Tibial artery (tissue), 4 donors: ENCODE measurements at places on chromosomes 12 and 14.
A peak's percentile ranks its signal among the peaks of the same experiment; 100 is the strongest.

DNA sequence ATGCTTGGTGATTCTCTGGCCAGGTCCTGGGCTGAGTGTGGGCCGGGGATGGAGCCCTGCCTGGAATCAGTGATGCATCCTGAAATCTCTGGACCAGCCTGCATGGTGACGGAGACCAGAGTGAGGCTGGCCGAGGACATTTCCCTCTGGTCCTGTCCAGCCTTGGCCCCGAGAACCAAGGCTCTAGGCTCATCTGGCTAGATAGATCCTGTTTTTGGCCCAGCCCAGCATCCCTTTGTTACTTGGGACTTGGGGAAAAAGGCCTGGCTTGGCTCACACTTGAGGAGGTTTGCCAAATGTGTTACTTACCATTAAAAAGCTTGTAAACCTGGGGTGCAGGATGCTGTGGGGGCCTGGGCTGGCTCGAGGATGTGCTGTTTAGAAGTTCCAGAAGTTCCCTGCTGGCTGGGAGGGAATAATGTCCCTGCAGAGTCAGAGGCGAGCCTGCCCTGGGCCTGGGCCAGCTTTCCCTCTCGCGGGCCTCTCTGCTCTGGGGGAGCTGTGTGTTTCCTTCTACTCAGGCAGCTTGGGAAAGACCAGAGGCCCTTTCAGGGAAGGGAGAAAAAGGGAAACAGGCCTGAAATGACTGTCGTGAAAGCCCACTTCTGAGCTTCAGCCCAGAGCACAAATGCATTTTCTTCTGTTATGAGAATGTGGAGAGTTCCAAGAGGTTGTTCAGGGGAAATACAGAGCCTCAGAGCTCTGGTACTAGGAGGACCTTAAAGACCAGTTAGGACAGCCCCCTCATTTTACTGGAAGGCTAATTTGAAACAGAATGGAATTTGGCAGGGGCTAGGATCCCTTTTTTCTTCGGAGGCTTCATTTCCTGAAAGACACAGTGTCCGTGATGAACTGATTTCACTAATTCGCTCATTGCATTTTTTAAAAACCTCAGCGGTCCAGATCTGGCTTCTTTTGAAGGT, 47.2 kb upstream of the CTDSP2 start:
- DNase-seq, result peak; percentile 97

- no peak for DNase-seq
These were observed 171.1 kb downstream of the DACT1 start for GRCh38 chr14:58808828-58809227.

GRCh38 chr14:100779691-100780080, 46.2 kb upstream of the MEG3 start:
- DNase-seq, result no peak

DNA sequence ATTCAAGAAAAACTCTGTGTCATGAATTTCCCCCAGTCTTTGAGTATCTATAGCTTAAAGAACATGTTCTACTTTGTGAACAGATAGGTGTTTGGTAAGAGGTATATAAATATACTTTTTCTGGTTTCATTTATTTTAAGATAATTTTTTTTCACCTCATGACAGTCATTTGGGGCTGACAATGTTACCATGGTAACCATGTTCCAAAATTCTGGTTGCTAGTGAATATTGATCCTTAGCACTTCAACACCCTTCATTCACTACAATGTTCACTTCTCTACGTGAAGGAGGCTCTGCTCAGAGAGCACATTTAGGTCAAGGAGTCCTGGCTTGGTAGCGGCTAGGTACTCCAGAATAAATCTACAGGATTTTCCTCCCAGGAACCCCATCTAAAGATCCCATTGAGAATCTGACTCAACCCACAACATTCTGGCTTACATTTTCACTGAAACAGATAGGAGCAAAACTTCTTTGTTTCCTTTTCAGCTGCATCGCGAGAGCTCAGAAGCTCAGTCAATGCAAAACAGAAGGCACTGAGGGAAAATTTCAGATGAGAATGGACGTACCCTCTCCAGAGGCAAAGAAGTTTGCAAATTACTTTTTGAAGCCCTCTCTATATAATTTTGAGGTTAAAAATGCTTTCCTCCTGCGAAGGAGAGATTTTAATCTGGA, 93.6 kb downstream of the ARF6 start:
- no peak for DNase-seq

GRCh38 chr12:51661836-51662235, 70.8 kb downstream of the SCN8A start:
- DNase-seq, result no peak
